ENCODE measurements at places on chromosomes 3 and 15.

GRCh38 chr3:150783316-150783715 is 20.3 kb upstream of the SIAH2 start:
- no peak for DNase-seq

- no peak for DNase-seq
These were observed 215.2 kb downstream of the PCCB start for GRCh38 chr3:136465296-136465695.

GRCh38 chr15:71752128-71752527 is 58.2 kb upstream of the NR2E3 start:
- no peak for DNase-seq

DNA sequence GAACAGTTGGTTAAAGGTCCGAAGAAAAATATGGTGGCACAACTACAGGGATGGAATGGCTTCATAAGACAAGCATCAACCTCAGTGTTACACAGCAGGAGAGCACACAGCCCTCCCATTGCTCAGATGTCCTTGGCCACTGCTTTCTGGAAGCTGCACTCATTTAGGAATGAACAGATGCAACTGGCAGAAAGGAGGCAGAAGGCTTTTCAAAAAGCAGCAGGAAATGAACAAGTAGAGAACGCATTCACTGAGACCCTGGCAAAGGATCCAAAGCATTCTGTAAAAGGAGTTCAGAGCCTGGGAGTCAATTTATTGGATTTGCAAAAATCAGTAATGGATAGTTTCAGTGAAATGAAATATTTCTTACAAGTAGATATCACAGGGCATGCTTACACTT is 101.1 kb downstream of the PDZRN3 start:
- no peak for DNase-seq

GRCh38 chr3:72238801-72239200 is 453.9 kb upstream of the PROK2 start:
- DNase-seq = no peak

- no peak for DNase-seq
These were observed 109.8 kb upstream of the SLC6A11 start for GRCh38 chr3:10706156-10706739.

DNA sequence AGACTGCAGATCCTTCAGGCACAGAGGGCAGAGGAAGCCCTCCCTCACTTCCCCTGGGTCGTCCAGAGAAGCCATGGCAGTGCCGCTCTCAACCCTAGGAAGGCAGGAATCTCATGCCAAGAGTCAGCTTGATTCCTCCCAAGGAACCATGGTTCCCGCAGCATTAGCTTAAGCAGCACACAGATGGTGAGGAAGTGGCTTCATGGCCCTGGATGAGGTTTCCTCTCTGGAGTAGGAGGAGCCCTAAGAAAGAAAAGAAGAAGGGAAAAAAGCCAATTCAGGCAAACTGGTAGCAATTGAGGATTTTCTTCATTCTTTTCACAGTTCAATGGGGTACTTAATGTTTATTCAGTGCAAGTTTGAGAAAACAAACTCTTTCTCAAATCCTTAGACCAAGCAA is 2.9 kb downstream of the RBSN start:
- DNase-seq = no peak

DNA sequence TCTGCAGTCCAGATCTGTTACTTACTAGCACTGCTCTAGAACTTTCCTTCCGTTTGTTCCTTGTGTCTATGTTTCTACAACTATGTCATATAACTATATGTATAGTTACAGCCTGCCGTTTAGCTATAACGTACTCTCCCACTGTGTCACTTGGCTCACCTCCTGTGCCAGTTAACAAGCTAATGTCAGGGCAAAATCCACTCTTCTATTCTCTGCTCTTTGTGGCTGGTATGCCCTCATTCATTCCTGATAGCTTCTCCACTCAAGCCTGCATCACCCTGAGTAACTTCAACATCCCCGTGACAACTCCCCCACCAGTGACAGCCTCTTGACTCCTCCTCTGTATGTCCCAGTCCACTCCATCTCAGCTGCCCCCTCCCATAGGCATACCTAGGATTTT is 229.2 kb downstream of the TJP1 start:
- DNase-seq = no peak

- DNase-seq = no peak
These were observed 85.2 kb downstream of the KBTBD8 start for GRCh38 chr3:67083277-67083676.

- no peak for DNase-seq
These were observed 262.1 kb downstream of the LPP start for GRCh38 chr3:188416041-188416440.
